GM03348 (cell line): ENCODE measurements at places on chromosomes 6 and 20.

DNA sequence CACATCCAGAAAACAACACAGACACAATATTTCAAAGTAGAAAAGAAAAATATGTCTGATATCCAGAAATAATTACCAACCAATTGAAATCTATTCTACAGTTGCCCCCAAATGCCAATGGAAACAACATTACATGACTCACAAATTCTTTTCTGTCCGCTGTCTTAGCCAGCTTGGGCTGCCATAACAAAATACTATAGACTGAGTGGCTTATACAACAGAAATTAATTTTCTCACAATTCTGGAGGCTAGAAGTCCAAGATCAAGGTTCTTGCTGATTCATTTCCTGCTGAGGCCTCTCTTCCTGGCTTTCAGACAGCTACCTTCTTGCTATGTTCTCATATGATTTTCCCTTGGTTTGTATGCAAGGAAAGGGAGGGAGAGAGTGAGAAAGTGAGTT, 698.1 kb downstream of the DHX35 start:
- no peak for DNase-seq

GRCh38 chr6:39223555-39223954, 5.7 kb downstream of the KCNK5 start:
- no peak for DNase-seq

- DNase-seq, result no peak
Observed at GRCh38 chr20:32609111-32609773, 24.1 kb upstream of the NOL4L start.

- DNase-seq, result no peak
Observed at GRCh38 chr20:51104960-51105920, 82.3 kb upstream of the KCNG1 start.

DNA sequence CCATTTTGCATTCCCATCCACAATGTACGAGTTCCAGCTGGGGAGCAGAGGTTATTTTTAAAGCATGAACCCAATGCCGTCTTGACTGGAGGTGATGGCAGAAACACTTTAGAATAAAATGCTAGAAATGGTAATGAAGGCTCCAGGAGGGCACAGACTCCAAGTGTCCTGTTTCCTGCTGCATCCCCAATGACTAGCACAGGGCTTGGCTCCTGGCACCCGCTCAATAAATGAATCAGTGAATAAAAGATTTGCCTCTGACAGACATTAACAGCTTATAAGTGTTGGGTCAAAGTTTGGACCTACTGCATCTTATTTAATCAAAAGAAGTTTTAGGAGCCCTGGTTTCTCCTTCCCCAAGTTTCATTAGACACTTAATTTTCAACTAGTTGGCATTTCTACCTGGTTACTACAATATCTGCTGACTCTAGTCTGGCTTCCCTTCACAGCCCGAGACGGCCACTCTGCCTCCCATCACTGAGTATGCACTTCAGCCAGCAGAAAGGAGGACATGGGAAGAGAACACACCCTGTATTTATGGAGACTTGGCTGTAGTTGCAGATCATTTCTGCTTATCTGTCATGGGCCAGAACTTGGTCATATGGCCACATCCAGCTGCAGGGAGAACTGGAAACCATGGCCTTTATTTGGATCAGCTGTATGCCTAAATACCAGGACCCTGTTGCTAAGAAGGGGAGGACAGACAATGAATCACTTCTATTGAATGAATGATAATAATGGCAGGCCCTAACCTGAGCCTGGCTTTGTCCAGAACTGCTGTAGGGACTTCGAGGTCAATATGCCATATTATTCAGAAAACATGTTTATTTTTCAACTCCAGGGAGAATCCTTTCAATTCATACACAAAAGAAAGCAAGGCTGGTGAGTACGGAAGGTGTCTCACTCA, 63.1 kb downstream of the TTI1 start:
- DNase-seq, result peak; percentile 43

DNA sequence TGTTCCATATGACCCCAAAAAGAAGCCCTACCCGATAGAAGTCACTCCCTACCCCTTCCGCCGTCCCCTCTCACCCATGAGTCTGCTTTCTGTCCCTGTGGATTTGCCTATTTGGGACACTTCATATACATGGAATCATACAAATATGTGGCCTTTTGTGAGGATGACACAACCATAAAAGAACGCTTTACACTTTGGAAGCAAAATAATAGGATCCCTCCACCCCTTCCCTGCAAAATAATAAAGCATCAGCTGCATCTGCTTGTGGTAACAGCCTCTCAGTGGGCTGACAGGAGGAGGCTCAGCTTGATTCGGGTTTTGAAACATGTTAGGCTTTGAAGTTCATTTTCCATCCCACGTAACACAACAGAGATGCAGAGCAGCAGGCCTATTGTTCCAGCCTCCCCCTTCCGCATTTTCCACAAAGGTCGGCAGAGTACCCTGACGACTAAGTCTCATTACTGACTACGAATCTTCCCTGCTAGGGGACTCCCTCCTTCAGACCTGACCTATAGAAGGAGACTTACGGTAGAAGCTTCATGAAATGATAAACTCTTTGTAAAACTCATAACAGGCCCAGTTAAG, 99.1 kb downstream of the ALDH8A1 start:
- no peak for DNase-seq

DNA sequence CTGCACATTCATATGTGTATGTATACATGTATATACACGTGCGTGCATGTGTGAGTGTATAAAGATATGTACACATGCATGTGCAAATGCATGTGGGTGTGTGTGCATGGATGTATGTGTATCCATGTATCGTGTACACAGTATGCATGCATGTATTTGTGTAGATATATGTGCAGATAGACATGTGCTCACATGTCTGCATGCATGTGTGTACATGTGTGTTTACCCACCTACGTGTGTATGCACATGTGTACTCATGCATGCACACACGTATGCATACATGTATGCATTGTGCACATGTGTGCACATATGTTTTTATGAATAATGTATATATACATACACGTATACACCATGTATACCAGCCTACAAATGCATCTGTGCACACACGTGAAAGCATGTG, 80.3 kb upstream of the ZNF322 start:
- no peak for DNase-seq

GRCh38 chr20:24977797-24978196, 14.8 kb downstream of the APMAP start:
- DNase-seq, result no peak

DNA sequence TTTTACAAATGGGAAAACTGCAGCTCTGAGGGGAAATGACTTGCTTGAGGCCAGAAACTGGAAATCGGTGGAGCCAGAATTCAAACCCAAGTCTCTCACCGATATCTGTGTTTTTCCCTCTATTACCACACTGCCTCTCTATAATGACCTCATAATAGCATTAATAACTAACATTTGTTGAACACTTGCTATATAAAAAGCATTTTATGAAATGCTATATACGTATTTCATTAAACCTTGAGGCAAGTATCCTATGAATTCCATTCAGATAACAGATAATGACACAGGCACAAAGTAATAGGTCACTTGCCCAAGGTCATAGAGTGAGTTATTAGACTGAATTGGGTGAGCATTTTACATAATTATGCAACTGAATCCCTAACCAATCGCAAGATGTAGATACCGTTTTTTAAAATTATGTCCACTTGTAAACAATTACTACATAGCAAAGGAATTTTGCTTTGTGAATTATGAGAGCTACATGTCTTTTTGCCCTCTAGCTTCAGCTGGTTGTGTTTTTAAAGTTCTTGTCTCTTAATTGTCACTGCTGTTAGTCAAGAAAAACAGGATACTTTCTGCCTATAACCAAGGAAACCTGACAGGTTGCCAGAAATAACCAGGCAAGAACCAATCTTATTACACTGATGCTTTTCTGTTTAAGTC, 4.7 kb downstream of the DSN1 start:
- DNase-seq, result no peak

DNA sequence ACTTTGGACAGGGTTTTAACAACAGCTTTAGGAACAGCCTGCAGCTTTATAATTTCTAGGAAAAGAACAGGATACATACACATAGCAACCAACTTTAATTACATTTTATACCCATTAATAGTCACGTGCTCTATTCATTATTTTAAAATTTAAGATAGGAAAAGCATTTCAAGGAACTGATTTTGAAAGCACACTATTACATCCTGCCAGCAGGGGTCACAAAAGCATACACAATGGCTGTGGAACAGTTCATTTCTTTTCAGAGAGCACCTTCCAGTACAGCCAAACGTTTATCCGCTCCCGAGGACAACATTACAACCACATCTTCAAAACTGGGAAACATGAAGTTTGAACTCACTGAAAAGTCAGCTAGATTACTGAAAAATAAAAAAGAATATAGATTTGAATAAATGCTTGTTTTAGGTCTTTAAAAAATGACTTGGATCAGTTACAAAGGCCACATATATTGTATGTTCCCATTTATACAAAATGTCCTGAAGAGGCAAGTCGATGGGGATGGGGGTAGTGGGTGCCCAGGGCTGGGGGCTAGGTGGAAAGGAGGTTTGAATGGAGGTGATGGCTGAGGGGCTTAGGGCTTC, 104.6 kb upstream of the EXOC2 start:
- DNase-seq, result peak; percentile 67

GRCh38 chr6:149915970-149916865, 6.7 kb downstream of the RAET1G start:
- no peak for DNase-seq

- DNase-seq, result no peak
Observed at GRCh38 chr6:96468281-96468680, 53.3 kb upstream of the UFL1 start.

DNA sequence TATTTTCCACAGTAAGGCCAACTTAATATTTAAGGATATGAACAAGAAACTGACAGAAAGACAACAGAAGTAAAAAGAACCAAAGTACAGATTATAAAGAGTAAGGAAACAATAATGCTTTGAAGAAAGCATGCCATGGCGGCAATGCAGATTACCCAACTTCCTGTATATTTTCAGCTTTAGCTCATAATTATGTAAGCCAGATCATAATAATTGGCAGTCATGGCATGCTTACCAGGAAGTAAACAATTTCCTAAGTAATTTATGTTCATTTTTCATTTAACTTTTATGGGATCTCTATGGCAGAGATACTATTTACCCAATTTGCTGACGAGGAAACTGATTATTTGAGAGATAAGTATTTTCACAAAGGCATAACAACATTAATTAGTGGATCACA, 988.7 kb downstream of the HACE1 start:
- DNase-seq, result no peak

GRCh38 chr6:153511896-153512496, 380.9 kb upstream of the RGS17 start:
- DNase-seq, result peak; percentile 66

DNA sequence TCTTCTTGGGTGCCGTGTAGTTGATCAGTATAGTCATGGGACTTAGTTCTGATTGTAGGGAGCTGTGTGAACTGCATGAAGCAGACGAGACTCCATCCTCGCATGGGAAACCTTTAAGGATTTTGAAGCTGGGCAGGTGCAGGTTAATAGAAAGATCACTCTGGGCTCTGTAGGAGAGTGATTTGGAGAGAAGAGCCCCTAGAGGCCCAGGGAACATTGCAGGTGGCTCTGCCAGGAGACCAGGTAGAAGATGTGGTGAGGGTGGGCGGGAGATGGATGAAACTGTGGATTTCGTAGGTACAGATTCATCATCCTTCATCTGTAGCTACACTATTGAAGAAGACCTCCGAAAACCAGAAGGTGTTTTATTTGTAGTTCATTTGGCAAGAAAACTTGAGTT, 53.3 kb downstream of the UTRN start:
- DNase-seq, result no peak

DNA sequence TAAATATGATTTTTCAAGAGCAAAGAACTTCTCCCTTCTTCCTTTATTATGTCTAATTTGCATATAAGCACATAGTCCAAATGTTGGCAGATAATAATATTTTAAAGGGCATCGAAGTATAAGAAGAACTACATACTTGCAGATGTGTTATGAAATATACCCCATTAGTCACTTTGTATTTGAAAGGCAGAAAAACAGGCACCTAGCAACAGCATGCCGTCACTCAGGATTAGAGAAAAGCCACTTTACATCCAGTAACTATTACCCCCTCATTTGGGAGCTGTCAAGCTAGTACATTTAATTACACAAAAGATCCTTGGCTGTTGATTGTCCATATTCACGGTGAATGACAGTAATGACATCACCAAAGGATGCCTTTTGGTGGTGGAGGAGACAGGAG, 99.3 kb upstream of the ARMC2 start:
- DNase-seq, result no peak

DNA sequence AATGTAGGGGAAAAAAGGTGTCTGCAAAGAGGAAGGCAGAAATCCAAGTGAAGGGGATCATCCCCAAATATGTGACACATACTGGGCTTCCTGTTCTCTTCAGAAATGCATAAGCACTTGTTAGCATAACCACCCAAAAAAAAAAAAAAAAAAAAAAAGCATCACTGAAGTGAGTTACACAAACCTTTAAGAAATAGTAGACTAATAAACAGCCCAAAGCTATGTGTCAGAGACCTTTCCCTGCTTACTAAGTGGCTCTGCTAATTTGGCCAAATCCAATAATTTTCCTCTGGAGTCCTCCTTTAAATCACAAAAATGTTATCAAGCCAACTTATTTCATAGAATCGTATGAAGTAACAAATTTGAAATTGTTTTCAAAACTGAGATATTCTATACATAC, 7.5 kb upstream of the DST start:
- no peak for DNase-seq

DNA sequence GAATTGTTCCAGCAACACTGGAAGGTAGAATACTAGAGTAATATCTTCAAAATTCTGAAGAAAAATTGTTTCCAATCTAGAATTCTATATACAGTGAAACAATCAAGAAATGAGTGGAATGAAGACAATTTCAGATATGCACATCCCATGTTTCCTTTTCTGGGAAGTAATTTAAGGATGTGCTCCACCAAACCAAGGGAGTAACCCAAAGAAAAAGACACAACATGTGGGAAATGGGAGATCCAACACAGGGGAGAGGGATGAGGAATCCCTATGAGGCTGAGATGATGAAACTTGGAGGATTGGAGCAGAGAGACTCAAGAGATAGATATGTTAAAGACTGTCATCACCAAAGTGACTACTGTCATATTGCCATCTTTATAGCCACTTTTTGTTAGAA, 9.8 kb upstream of the RNF24 start:
- DNase-seq, result no peak

DNA sequence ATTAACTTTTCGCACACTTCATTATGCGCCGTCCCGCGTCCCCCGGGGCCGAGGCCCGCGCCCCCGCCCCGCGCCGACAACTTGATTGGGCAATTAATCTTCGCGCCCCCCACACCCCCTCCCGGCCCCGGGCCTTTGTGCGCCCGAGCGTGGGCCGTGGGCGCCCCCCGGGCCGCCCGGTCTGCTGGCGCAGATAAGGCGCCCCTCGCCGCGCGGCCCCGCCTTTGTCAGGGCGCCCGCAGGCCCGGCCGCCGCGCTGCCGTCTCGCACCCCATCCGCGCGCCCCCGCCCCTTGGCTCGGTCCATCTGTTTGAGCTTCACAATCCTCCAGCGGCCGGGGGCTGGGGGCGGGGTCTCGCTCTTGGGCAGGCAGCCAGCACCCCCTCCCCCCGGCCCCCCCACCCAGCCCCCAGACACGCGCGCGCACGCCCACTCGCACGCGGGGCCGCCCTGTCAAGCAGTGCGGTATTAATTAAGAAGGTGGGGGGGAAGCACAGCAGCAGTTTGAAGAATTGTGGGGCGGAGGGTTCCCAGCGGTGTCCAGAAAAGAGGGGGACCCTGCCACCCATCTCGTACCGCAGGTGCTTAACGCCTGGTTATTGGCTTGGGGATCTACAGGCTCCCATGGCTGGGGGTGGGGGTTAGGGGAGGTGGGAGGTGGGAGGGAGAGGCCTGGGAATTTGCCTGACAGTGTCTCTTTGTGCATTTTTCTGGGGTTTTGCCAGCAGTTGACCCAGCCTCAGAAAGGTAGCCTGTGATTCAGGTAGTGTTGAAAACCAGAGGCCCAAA, 34.6 kb upstream of the SCRT2 start:
- DNase-seq, result no peak

GRCh38 chr6:13357551-13358075, 29.3 kb upstream of the TBC1D7 start:
- no peak for DNase-seq
